ENCODE measurements at places on chromosomes 4 and X. TPM values are rescaled to one million over a fixed set of nuclear protein-coding genes. Genes with fewer than 3 reads are reported as not detected.

The CXCL3 gene
- 1.2 TPM for total RNA-seq

The SRPX2 gene
- total RNA-seq, result 0.69 TPM

The NPY2R gene
- 5.3 TPM for total RNA-seq

The RBM47 gene
- total RNA-seq, result 3.5 TPM

The EVC2 gene
- 1.8 TPM for total RNA-seq

The S100G gene
- total RNA-seq, result not detected

The ARSD gene
- 15.5 TPM for total RNA-seq

The NUP62CL gene
- 4.4 TPM for total RNA-seq

The NXF2 gene
- total RNA-seq, result 0.23 TPM
